Muscle of back (tissue), 13 donors: ENCODE measurements at places on chromosomes 16 and 17.

DNA sequence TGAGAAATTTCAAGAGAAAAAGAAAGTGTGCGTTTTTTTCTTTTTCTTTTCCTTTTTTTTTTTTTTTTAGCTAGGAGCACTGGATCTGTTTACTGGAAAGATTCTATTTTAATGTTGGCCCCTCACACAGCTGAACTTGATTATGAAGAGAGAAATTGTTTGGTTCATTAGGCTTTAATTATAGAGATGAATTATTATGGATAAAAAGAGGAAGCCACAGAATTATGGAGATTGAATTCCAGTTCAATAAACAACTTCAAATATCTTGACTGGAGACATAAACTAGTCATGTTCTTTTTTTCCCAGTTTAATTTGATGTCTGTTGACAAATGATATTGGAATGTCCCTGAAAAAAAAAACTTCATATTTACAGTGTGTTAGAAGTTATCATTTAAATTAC is 152.0 kb upstream of the HS3ST3A1 start:
- no peak for DNase-seq

- peak; percentile 44 for DNase-seq
These were observed at the start of gene RAC3 for GRCh38 chr17:82031303-82031884. TSS of gene RAC3 (plus strand) at chr17:82031678. CDS start at chr17:82031762, 84 bp downstream.

GRCh38 chr17:37791447-37792399 is 46.9 kb upstream of the HNF1B start:
- DNase-seq, result no peak

- DNase-seq, result no peak
These were observed 25.1 kb downstream of the MARF1 start for GRCh38 chr16:15617901-15618300.

DNA sequence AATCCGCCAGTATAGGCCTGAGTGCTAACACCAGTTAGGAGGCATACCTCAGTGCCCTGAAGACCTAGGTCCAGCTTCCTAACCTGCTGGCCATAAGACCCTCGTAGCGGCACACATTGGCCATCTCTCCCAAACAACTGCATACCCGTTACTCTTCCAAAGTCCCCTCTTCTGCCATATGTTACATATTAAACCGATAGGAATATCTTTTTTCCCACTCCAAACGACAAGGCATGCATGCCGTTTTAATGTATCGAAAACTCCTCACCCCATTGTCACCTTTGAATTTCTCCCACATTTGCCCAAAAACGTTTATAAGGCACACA is 721 bp upstream of the AXIN2 start:
- no peak for DNase-seq

GRCh38 chr16:22297871-22298733 is 893 bp downstream of the POLR3E start:
- peak; percentile 85 for DNase-seq

GRCh38 chr17:73644145-73645049 is at the start of gene SDK2:
TSS of gene SDK2 (minus strand) at chr17:73644445. CDS start at chr17:73644088, 357 bp downstream.
- peak; percentile 47 for DNase-seq

DNA sequence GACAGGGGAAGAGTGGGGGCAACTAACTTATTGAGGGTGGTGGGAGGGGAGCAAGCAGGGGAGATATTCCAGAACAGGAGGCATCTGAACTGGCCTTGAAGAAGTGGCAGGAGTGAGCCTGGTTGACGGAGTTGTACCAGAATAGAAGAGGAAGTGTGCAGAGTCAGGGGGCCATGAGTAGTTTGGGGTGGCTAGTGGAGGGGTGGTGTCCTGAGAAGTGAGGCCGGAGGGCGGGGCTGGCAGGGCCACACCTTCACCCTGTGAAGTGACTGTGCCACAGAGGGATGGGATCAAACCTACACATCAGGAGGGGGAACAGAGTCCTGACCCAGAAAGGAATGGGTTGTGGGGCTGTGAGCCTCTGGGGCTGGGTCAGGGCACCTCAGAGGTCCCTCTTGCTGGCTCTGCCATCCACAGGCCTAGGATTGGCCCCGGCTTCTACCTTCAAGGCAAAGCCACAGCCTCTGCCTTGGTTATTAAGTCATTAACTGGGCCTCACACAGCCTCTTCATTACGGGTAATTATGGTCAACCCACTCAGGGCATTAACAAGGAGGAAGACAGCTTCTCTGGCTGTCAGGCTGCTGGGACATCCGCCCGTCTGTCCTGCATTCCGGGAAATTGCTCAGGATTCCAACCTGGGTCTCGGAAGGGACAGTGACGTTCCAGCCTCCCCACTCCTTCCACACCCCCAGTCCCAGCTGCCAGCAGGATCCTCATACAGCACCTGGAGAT is 12.7 kb downstream of the SPNS2 start:
- no peak for DNase-seq

- DNase-seq, result no peak
These were observed 5.0 kb downstream of the RCVRN start for GRCh38 chr17:9900044-9900594.

DNA sequence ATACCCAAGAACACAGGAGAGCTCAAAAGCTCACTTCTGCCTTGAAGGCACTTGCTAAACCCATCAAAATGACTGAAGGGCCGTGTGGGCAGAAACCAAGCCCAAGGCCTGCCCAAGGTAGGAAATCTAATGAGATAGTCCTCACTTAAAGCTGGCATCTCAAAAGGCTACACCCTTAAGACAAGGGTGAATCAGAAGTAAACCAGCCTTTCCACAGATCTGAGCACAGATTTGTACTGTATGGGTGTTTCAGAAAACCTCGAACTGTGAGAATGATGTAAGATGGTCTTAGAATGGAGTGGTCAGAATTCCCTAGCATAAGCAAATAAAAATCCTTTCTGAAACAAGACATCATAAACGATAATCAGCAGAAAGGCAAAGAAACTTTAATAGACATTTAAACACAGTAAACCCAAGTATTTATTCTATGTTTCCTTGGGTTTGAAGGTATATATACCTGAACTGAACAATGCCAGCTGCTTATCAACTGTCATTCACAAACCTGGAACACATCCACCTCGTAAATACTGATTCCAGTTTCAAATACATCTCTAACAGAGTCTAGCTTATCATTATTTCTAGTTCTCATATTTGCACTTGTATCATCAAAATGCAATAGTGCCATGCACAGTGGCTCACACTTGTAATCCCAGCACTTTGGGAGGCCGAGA is 37.8 kb downstream of the GLG1 start:
- no peak for DNase-seq

DNA sequence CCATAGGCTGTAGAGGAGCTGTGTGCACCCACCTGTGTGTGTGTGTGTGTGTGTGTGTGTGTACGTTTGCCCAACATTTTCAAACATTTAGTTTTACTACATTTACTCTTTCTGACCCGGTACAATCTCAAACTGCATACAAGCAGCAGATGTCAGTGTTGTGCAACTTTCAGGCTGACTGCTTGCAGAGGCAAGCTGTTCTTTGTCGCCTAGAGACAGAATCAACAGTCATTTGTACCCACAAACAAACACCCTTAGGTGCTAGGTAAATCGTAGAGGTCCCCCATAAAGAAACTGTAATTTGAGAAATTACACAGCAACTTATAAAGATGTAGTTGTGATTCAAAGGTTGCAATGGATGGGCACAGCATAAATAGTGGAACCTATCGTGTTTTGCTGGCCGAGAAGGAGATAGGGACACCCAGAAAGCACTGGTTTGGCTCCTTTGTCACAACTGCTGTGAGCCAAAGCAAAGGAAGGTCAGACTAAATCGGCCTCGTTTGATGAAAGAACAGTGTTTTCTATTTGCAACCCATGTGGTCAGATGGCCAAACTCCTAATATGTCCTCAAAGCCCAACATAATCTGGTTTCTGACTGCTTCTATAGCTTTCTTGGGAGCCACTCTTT is 478.4 kb downstream of the TOX3 start:
- peak; percentile 69 for DNase-seq

- DNase-seq, result peak; percentile 94
These were observed at the start of gene TBX2 for GRCh38 chr17:61399131-61400065. TSS of gene TBX2 (plus strand) at chr17:61399843. CDS start at chr17:61400177, 334 bp downstream.

GRCh38 chr17:46011711-46012505 is 12.9 kb downstream of the STH start:
- DNase-seq, result no peak

GRCh38 chr16:4918781-4919251 is 18.1 kb downstream of the PPL start:
- no peak for DNase-seq

DNA sequence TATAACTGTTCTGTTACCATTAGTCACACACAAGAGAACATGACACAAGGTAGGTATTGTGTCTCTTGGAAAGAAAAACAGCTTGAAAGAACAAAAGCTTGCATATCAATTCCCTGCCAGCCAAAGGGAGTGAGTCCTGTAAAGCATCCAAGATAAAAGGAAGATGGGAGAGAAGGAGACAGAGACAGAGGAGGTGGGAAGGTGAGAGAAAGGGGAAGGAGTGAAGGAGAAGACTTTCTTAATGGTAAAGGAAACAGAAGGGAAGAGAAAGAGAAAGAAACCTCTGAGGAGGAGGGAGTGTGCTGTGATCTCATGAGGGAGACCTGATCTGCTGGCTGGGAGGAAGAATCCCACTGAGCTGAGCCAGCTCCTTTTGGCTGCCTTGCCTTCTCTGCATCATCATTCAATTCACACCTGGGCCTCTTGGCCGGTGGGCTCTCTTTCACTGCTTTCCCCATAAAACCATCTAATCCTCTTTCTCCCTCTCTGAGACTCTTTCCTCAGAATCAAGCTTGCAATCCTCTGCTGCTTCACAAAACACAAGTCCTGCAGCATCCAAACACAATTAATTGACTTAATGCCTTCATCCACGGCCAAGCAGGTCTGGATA is 271.6 kb downstream of the ABCC12 start:
- no peak for DNase-seq

GRCh38 chr16:23006380-23006779 is 142.9 kb downstream of the USP31 start:
- no peak for DNase-seq

DNA sequence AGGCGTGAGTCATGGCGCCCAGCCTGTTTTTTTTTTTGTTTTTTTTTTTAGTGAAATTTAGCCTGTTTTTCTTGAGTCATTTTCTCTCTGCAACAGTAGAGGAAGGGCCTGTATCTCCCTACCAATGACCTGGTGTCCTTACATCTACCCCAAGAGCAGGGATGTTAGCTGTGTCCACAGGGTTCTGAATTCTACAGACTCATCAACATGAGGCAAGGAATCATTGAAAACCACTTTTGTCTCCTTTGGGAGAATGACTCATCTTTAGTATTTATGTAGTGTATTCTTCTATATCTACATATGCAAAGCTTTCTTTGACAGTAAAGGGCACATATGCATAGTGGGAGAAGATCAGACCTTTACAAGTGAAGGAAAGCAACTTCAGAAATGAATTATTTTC is 105.3 kb downstream of the SPECC1 start:
- DNase-seq, result no peak

- DNase-seq, result peak; percentile 47
These were observed 3.3 kb upstream of the PPP1R1B start for GRCh38 chr17:39623356-39623950.

- DNase-seq, result no peak
These were observed 35.0 kb upstream of the SLC5A10 start for GRCh38 chr17:18916816-18917500.

DNA sequence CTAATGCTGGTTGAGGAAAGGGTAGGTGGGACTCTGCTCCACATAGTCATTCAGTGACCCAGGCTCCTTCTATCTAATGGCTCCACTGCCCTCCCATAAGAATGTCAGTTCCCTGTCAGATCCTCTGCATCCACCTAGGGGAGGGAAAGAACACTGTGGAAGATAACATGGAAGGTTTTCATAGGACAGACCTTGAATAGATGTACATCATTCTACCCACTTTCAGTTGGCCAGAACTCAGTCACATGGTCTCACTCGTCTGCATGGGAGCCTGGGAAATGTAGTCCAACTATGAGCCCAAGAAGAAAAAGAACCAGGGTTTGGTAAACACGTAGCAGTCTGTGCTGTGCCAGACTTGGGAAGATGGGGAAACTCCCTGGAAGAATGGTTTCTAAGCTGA is 27.1 kb upstream of the SCNN1B start:
- DNase-seq, result no peak

DNA sequence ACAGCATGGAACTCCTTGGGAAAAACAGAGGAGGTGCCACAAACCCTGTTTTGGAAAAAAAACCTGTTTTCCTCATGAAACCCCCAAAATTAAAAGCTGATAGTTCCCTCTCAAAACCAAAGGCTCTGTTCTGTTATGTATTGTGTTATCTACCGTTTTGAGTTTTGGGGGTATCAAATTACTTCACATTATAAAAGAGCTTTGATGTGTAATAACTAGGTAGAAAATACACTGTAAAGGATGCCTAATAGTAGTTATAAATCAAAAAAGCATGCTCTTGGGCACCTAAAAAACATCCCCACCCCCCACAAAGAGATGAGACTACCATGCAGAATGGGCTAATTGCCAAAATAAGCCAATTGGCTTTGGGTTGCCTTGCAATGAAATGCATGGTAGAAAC is 30.8 kb downstream of the C16orf54 start:
- DNase-seq, result no peak

DNA sequence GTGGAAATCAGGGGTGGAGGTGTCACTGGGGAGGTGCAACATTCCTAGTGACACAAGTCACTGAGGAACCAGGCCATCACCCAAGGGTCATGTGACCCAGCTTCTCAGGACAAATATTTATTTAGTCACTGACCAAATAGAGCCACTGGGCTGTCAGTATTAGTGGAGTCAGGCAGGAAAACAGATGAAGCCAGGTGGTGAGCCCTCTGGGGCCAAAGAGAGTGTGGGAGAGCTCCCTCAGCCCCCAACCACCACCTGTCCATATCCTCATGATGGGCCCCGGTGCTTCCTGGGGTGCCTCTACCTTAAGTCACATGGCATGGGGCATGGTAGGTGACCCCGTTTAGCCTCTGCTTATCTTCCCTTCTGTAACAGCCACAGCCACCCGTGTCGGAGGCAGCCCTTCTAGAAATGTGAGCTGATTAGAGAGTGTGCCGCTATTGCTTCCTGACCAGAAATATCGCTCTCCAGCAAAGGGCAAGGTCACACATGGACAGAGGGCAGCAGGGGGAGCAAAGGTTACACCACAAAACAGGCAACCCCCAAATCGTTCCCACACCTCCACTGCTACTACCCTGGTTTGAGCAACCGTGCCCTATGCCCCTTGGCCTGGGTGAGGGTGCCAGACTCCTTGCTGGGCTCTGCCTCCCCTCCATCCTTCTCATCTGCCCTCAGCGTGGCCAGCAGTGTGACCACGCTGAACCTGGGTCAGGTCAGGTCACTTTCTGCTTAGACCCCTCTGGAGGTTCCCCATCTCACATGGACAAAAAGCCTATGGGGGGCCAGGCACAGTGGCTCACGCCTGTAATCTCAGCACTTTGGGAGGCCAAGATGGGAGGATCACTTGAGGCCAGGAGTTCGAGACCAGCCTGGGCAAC is 8.6 kb upstream of the AKTIP start:
- DNase-seq, result no peak

- DNase-seq, result no peak
These were observed 194.5 kb upstream of the CDH13 start for GRCh38 chr16:82432261-82432660.

- no peak for DNase-seq
These were observed 86.9 kb upstream of the HLF start for GRCh38 chr17:55177855-55178217.

- no peak for DNase-seq
These were observed 485 bp downstream of the DNAJA3 start for GRCh38 chr16:4426021-4426684.

GRCh38 chr16:18834864-18835263 is 33.5 kb upstream of the ARL6IP1 start:
- DNase-seq, result no peak
